Myocyte (in vitro differentiated cells): ENCODE measurements at places on chromosomes 1 and 21.

DNA sequence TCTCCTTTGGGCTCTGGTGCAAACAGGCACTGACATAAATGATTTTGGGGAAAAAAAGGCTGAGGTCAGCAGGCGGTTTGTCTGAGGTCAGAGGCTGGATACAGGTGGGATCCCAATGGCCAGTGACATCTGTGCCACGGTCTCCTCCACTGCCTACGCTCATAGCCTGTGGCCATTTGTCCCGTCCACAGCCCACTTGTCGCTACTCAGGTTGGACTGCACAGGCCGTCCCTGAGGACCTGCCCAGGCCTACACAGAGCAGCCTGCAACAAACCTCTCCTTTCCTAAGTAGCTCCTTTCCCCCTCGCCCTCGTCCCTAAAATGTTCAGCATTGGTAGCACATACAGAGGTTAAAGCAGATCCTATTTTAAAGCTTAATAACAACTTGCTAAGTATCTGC lies 150.7 kb downstream of the ZBTB18 start:
- no peak for DNase-seq

DNA sequence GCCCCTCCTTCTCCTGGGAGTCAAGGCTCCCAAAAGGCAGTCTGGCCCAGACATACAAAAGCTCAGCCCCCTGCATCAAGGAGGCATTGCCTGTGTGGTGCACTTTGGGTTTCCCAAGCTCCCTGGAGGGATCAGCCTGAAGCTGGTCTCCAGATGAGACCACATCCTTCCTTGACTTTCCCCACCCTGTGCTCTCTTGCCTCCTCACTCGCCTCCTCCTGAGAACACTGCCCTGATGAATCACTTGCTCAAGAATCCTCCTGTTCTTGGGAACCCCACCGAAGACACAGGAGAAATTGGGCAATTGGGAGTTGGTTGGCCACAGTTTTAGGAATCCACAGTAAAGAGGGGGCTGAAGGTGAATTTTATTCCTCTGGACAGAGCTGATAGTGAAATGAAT lies 34.8 kb upstream of the LYST start:
- no peak for DNase-seq

DNA sequence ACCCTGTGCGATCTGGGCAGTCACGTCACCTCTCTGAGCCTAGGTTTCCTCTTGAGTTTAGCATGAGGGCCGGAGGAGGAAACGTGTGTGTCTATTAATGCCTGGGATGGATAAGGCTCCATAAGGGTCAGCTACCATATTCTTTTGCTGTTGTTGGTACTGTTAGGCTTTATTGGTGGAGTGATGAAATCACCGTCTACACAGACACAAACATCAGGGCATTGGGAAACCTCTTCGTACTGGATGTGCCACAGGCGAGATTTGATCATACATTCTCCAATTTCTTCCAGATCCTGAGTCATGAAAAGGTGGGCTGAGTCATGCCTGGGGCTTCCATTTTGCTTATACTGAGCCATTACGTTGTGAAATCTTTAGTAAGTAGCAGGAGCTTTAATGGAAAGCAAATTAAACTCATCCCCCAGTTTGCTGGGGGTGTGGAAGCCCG lies 24.9 kb upstream of the GRHL3 start:
- DNase-seq = peak; percentile 47

DNA sequence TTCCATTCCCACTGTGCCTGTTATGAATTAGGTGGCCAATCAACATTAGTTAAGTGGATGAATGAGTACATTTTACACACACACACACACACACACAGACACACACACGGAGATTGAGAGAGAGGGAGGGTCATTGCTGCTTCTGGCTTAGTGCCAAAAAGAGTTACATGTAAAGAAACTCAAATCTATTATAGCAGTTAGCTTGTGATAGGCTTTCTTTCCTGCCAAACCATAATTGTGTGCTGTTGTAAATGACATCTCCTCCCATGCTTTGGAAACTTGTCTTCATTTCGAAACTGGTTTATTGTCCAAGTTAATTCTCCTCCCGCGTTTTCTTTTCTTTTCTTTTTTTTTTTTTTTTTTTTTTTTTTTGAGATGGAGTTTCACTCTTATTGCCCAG lies 1.4 kb upstream of the MT1HL1 start:
- no peak for DNase-seq

DNA sequence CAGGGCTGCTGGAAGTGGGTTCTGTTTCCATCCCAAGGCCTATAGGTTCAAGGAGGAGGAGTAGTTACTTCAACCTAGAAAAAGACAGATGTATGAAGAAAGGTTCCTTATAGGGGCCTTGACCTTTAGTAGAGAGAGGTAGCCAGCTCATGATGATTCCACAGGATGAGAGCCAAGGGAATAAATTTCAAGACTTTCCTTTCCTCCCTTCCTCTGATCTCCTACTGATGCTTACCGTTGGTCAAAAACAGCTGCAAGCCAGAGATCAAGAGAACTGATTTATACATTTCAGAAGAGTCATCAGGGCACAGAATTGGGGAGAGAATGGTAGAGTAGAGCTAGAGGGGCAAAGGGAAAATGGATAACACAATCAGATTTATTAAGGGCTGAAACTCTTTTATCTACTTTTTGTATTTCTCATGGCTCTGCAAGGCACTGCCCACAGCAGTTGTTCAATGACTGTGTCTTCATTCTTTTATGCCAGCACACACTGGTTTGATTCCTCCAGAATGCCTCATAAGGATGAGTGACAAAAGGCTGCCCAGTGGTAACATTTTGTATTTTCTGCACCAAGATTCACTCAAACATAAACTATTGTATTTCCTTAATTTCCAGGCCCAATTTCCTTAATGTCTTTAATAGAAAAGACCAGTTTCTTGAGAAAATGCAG lies 37.4 kb downstream of the AK5 start:
- peak; percentile 57 for DNase-seq

- no peak for DNase-seq
Measured at GRCh38 chr1:185645162-185645640, 89.0 kb upstream of the HMCN1 start.

DNA sequence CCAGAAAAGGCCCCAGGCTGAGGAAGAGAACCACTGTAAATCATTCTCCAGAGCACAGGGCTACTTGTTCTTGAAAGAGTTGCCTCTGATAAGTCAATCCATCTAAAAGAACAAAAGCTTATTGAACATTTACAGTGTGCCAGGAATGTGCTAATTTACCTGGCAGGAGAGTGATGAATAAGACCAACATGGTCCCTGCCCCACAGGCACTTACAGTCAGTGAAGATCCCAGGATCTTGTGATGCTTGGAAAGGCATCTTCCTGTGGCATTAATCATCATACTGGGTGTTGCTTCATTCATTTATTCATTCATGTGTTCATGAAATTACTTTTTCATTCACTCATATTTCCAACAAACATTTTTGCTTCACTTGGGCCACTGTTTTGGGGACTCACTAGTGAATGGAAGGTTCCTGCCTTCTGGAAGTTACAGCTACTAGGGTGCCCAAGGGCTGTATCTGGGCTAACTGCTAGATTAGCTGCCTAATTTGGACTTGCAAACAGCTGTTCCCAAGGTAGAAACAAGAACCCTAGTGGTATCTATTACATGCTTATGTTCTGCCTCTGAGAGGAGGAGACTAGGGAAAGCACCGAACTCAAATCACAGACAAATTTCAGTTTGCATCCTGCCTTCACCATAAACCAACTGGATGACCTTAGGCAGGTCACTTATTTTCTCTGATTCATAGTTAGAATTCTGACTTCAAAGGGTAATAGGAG lies 133.5 kb downstream of the CLIC6 start:
- DNase-seq = peak; percentile 41

DNA sequence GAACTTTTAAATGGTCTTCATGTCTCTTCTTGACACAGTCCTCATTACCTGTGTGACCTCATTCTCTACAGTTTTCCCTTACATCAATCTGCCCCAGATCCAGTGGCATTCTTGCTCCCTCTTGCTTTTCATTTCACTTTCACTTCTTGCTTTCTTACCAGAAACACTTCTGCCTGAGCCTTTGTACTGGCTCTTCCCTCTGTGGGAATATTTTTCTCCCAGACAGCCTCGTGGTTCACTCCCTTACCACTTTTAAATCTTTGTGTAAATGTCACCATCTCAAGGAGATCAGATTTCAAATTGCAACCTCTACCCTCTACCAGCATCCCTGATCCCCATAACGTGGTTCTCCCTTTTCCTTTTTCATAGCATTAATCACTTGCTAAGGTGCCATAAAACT lies 73.2 kb downstream of the DISC1 start:
- peak; percentile 59 for DNase-seq

DNA sequence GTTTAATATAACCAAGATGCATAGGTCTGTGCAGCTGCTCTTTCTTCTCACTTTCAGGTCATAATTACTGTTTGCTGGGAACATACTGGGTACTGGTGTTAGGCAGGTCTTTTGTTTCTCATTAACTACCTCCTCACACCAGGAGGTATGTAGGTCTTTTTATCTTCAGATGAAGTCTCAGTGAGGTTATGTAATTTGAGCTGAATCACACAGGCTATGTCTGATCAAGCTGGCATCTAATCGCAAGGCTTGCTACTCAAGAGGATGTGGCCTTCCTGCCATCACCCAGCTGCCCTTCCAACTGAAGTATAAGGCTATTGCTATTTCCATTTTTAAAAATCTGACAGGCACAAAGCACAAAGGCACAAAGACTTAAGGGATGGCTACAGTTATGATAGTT lies 96.4 kb downstream of the RUNX1 start:
- peak; percentile 54 for DNase-seq

- no peak for DNase-seq
Measured at GRCh38 chr1:228733576-228733975, 1.7 kb upstream of the RHOU start.

GRCh38 chr1:177798614-177799013 lies 171.2 kb downstream of the SEC16B start:
- DNase-seq = no peak

DNA sequence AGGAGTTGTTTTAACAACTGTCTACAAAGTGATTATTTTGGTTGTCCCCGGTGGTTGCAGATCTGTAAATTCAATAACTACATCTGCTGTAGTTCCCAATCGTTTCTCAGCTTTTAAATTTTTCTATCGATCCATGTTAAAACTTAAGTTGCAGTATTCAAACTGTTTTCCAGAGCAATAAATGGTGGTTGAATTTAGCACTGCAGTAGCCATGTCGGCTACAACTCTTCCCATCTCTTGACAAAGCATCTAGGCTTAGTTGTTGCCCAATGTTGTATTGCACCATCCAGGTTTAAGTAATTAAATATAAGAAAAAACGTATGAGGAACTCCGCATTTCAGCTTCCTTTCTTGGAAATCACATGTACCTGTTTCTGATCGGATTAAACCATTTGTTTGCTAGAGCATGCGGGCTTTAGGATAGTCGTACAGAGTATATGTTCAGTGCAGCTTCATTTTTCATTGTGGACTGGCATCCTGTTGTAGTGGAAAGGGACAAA lies 996 bp downstream of the CNIH4 start:
- DNase-seq = no peak

DNA sequence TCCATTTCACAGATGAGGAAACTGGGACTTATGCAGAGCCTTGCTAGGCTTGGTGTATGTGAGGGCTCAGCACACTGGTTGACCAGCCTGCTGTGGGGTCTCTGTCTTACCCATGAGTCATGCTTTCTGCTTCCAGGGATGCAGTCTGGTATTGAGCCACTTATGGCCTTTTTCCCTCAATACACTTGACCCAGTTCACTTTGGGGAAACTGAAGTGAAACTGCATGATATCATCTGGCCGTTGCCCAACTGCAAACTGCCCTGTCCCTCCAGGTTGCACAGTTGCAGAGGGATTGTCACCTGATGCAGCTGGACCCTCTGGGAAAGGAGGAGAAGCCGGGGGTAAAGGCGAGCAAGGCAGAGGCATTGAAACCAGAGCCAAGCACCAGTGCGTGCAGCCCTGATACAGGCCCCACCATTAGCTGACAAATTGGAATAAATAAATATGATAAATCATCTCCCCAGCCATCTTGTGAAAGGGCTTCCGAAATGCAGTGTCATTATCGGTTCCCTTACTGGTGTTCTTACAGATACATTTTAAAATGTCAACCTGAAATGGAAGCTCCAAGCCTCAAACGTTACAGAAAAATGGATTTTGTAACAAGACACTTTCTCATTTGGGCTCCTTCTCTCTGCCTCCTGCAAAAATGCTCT lies 39.3 kb upstream of the DUSP10 start:
- no peak for DNase-seq

DNA sequence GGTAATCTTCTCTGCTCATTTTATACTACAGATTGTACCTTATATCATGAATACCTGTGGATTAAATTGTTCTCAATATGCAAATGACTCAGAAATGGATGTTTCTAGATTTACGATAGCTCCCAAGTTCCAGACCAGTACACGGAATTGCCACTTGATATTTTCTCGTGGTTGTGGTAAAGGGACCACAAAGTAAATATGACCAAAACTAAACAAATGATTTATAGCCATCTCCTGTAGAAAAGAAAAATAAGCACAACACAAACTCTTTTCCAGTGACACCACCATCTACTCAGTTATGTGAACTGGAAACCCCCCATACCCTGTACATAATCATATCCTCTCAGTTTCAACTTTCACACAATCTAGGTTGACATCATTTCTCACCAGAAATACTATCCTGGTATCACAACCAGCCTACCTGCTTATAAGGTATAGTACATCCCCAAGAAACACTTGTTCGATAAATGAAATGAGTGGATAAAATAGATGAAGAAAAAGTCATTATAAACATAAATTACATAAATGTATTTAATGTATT lies 172.3 kb downstream of the ADGRL4 start:
- DNase-seq = peak; percentile 36

DNA sequence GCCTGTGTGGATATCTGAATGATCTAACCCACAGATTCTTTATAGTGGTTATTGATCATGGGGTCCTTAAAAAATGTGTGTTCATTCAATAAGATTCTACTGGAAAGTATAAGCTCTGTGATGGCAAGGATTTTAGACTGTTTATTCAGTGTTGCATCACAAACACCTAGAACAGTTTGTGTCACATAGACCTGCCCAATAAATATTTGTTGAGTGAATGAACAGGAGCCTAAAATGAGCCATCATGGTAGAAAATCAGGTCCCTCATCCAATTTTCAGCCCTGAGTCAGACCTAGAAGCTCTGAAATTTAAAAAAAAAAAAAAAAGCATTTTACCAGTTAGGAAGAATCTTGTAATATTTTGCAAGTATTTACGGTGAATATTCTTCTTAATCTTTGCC lies 2.3 kb upstream of the RGSL1 start:
- DNase-seq = no peak

DNA sequence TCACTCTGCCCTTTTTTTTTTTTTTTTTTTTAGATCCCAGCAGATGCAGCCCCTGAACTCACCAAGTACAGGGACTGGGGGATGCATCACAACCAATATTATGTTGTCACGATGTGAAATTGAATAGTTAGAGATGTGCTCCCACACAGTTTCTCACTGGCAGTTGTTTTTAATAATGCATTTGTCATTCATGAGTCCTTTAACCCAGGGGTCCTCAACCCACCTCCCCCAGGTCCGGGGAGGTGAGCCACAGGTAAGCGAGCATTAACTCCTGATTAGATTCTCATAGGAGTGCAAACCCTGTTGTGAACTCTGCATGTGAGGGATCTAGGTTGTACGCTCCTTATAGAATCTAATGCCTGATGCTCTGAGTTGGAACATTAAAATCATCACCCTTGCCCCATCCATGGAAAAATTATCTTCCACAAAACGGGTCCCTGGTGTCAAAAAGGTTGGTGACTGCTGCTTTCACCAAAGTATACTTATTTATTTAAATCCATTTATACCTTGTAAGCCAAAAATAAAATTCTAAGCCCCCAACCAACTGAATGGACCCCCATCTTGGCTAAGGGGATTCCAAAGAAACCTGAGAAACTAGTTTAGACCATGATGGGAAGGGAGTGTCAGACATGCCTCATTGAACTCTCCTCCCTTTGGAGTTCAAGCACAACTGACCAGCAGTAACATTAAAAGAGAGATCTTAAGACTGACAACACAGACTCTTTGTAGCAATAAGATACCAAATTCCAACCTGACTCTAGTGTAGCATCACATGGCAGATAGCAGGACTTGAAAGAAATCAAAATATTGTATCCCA lies 119.3 kb upstream of the ATP1A1 start:
- no peak for DNase-seq
